ENCODE measurements at places on chromosomes 11 and 22.

DNA sequence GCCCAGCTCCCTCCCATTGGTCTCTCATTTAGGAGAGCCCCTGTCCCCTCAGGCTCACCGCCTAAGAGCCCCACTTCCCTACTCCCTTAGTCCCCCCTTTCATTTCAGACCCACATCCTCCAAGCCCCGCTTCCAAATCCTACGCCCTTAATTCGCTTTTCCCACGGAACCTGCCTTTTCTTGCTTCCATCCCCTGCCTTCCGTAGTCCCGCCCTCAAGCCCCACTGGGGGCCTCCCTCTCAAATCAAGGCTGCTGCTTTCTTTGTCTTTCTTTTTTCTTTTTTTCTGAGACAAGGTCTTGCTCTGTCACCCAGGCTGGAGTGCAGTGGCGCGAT lies 396 bp downstream of the CCDC157 start:
- no peak for DNase-seq

GRCh38 chr22:48897645-48898370 lies 929.9 kb downstream of the BRD1 start:
- no peak for DNase-seq

DNA sequence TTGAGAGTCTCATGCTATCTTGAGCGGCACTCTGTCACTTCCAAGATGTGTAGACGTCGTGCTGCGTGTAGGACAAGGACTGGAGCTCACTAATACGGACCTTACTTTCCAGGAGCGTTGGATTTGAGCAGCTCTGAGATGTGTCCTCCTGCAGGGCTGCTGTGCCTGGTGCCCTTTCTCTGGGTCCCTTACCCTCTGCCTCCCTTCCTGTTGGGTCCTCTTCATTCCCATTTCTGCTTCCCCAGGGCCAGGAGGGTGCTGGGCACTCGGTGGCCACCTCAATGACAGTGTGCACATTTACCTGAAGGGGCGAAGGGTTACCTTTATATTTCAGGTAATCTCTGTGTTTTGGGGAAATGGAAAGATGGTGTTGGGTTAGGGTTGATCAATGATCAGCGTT lies 4.0 kb downstream of the PTDSS2 start:
- DNase-seq, result no peak

- no peak for DNase-seq
Measured at GRCh38 chr22:46053563-46054090, 76.7 kb upstream of the WNT7B start.

GRCh38 chr22:49720279-49720959 lies 107.3 kb downstream of the BRD1 start:
- no peak for DNase-seq

GRCh38 chr11:1302461-1303125 lies 6.8 kb downstream of the TOLLIP start:
- no peak for DNase-seq

DNA sequence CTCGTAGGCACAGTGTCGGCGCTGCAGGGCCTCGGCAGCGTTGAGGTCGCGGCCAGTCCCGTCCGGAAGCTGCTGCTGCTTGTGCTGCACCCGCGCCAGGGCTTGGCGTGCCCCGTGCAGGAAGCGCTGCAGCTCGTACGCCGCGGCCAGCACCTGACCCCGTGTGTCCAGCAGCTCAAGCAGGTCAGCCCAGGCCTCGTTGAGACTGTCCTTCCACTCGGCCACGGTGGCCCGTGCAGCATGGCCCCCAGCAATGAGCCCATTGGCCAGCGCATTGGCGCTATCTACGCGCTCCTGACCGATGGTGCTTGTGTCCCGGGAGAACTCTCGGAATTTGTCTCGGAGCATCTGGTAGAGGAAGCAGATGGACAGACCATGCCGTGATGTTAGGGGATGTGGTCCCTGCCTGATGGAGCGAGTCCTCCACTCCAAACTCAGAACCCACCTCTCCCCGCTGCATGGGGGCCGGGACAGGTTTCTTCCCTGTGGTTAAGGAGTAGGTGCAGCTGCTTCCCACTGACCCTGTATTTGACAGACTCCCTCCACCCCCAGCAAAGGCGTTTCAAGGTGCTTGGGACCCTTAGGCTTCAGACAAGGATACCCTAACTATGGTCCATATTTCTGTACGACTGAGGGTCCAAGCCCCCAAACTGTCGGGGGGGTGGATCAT lies 13.8 kb upstream of the RBM4B start:
- DNase-seq, result no peak

- no peak for DNase-seq
Measured at GRCh38 chr11:125330462-125331325, 165.4 kb downstream of the FEZ1 start.

DNA sequence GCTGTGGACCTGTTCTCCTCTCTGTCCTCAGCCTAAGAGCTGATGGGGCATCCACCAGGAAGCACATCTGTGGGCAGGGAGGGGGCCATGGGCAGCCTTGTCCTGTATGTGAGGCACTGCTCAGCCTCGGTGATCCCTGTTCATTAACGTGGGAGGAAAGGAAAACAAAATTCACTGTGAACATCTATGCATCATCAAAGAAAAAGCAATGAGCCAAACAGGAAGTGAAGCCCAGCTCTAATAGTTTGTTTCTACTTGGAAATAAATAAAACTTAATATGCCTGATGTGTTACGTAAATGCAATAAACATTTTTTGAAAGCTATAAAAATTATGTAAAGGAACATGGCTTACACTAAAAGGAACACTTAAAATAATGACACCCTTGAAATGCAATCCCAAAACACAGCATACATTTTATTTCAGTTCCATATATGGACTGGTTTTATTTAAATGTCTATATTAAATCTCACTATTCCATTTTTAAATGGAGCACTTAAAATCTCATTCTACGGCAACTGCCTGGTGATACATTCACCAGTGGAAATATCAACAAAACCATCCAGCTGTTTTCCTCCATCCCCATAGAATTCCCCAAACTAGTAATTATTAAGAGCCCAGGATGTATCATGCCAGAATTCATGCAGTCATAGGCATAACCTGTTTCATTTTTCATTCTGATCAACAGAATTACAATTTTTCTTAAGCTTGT lies 78.3 kb downstream of the ZNF280B start:
- no peak for DNase-seq

- DNase-seq, result peak; percentile 46
Measured at GRCh38 chr11:88689548-88690240, 352.2 kb upstream of the CTSC start.

- no peak for DNase-seq
Measured at GRCh38 chr22:45218976-45219375, 21.7 kb downstream of the KIAA0930 start.

All from WERI-Rb-1 (cell line).